ENCODE measurements at places on chromosomes 5 and 9.

DNA sequence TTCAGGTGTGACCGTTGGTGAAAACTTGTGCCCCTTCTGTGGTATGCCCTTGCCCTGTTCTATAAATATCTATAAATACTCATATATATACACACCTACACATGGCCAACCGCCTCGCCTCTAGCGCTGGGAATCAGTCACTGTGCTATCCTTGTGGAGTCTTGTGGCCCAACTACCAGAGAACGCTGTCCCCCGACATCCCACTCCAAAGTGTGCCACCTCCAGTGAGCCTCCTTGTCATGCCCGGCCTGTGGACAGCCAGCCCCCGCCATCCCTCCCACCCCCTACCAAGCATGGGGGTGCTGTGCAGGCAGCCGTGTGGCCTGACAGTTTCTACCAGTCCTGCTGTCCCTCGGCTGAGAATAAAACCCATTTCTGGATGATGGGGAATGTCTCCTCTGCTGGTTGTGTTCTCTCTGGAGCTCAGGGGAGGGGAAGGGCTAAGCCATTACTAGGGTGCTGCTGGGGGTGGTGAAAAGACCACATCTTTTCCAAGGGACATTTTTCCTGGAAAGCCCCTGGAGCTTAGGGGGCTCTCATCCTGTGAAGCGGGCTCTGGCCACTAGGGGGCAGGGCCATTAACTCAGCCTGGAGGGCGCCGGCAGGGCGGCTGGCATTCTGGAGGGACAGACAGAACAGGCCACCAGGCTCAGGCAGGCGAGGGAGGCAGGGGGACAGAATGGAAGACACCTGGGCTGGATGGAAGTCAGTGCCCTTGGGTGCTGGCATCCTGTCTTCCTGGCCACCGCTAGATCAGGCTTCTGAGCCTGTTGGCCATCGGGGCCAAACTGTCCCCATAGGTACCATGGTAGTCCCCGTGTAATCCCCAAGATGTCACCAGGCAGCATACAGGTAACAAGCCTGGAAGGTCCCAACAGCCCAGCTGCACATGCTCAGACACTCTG, 20.7 kb downstream of the GOLGA2 start:
- DNase-seq: no peak

DNA sequence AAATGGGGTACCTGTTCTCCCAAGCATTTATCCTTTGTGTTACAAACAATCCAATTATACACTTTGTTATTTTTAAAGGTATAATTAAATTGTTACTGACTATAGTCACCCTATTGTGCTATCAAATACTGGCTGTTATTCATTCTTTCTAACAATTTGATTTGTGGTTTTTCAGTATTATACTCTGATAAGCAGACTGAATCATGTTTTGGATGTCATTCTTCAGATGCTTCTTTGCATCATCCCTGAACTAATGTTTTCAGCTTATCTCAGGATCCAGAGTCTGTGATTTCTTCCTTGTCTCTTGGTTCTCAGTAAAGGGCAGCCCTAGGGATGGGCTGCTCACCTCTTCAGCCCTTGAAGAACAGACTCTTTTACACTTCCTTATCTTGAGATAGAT, 177.8 kb upstream of the SGCD start:
- DNase-seq: no peak

GRCh38 chr9:93954434-93955061, 607 bp downstream of the BARX1 start:
- no peak for DNase-seq

DNA sequence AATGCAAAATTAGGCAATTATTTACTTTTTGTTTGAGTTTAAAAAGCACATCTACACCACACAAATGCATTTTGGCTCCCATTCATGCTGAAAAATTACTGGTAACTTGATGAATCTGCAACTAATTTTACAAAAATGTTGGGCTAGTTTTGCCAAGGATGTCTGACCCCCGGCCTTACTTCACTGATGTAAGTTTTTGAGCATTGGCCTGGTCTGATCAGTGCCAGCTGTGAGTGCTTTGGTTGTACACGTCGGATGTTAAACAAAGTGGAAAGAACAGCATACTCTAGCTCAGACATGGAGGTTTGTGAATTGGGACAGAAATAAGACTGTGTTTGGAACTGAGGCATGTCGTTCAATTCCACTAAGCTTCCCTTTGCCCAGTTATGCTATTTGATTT, 1044.2 kb downstream of the TLE4 start:
- DNase-seq: no peak

DNA sequence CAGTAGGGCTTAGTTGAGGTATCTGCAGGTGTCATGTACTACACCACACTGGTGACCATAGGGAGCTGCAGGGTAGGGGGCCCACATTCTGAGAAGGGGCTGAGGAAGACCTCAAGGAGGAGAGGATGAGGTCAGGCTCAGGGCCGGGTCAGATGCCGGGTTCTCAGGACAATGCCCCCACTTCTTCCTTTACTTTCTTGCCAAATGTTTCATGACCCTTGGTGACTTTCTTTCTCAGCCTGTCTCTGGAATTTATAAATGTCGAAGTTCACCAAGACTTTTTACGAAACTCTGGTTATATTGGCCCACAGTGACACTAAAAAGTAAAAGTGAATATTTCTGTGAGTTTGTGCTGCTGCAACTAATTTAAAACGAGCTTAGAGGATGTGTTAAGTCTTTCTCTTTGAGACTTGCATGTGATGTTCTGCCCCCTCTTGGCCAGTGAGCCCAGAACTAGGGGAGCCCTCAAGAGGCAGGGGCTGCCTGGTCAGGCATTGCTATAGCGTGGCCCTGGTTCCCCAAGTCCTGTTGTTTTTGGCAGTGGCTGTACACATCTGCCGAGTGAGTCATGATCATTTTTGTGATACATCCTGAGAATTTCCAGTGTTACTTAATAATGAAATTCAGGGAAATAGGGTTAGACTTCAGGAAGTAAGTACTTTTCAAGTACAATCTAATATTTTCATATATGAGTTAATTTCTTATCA, 11.2 kb downstream of the ACO1 start:
- no peak for DNase-seq

- DNase-seq: no peak
Measured at GRCh38 chr9:70136632-70137031, 93.0 kb downstream of the MAMDC2 start.

DNA sequence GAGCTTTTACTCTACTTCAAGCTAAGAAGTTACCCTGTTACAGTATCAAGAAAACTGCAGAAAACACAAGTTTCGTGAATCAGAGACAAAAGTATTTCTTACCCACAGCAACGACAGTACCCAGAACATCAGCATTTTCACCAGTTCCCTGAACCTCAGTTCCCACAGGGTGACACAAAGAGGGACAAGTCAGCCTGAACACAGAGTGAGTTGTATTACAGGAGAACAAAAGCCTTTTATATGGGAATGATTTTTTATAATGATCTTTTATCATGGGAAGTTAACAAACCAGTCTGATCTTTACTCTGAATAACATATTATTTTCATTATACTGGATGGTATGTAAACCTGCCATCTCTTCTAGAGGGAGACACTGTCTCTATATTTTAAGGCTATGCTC, 139.0 kb upstream of the ITGA1 start:
- DNase-seq: no peak

GRCh38 chr5:175710326-175710725, 52.5 kb downstream of the HRH2 start:
- DNase-seq: no peak

GRCh38 chr5:111117136-111117535, 25.0 kb downstream of the WDR36 start:
- DNase-seq: no peak
